Stimulated activated CD4-positive, alpha-beta T cell treated with anti-CD3 and anti-CD28 coated beads, Interleukin-1b, Interleukin-23, amount 100 ng/mL, for 1 hour (primary cell): ENCODE measurements at places on chromosomes 5 and 9.

- no peak for DNase-seq
These were observed 719.2 kb downstream of the CETN3 start for GRCh38 chr5:89690331-89690730.

DNA sequence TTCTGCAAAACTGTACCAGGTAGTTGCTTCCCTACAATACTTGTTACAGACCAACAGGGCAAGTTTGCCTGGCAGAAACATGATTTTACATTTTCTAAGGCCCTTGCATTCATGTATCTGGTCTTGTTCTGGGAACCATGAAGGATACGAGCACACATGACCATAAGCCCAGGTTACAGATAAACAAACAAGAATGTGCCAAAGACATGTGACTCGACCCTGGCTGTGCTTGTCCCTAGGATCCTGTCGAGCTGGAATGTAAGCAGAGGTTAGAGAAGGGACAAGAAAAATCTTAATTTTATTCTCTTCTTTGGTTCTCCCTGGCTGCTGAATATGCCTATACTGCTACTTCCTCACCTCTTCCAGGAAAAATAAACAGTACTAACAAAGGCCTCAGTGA is 32.5 kb downstream of the PTCH1 start:
- no peak for DNase-seq

GRCh38 chr9:108766626-108767161 is 89.1 kb downstream of the ACTL7B start:
- no peak for DNase-seq

- no peak for DNase-seq
These were observed 287.5 kb upstream of the IRX1 start for GRCh38 chr5:3307982-3308621.

DNA sequence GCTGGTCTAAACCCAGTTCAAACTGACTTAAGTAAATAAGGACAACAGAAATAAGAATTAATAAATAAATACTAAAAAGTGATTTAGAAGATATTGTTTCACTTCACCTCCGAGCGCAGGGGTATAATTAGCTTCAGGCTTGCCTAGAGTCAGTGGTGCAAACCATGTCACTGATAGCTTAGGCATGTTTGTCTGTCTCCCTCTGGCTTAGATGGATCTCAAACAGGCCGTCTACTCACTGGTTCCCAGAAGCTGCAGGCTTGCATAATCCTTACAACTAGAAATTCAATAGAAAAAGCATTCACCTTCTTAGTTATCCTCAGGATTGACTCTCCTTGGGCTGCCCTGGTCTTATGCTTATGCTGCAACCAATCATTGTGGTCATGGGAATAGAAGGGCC is 629.8 kb upstream of the WWC1 start:
- DNase-seq = no peak

GRCh38 chr5:172175263-172175719 is 12.7 kb downstream of the STK10 start:
- no peak for DNase-seq

- no peak for DNase-seq
These were observed 136.6 kb upstream of the OR13F1 start for GRCh38 chr9:104367507-104367906.

DNA sequence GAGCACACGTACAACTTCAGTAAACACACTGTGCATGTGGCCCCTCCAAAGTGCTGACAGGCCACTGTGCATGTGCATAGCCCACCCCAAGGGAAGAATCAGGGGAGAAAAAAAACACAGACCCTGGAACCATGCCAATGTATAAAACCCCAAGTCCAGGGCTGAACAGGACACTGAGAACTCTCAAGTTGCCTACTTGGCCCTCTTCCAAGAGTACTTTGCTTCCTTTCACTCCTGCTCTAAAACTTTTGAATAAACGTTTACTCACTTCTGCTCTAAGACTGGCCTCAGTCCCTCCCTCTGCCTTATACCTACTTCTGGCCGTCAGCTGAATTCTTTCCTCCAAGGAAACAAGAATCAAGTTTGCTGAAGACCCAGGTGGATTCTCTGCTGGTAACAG is 77.7 kb upstream of the NFIB start:
- no peak for DNase-seq

DNA sequence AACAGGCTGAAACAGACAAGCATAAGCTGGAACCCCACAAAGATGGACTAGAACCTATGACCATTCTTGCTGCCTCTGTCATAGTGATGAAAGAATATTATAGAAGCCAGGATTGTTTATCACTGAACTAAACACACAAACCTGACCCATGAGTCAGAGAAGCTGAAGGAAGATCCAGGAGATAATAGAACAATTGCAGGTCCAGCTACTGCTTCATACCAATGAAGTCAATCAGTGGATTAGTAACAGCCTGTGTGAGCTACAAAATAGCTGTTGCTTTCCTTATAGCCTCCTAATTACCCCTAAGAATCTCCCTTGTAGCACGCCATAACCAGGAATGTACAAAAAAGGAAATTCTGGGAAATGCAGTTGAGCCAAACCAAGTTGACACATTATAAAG is 459.9 kb upstream of the ZNF462 start:
- no peak for DNase-seq
